ENCODE measurements at places on chromosomes 2 and 18.

DNA sequence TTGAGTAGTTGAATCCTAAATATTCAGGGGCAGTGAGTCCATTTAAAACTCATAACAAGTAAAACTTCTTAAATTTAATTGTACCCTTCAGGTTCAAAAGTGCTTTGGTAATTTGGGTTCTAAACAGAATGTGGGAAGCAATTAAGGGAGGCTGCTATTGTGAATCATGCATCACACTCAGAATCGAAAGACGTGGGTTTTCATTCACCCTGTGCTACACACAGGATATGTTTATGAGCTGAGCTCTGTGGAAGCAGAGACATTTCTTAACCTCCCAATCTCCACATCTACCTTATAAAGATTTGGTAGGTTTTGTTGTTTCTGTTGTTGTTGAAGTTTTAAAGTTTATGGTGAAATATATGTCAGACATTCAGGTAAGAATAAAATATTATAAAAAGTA lies 633.4 kb downstream of the DPP10 start:
- DNase-seq, result no peak

GRCh38 chr2:73250872-73251846 lies 17.1 kb downstream of the CCT7 start:
- DNase-seq, result no peak

GRCh38 chr2:85772019-85772745 lies 18.4 kb downstream of the ATOH8 start:
- DNase-seq, result peak; percentile 99

- DNase-seq, result no peak
Measured at GRCh38 chr2:120715941-120716340, 19.7 kb upstream of the GLI2 start.

GRCh38 chr2:85888684-85889626 lies at the start of gene ST3GAL5:
TSS of gene ST3GAL5 (minus strand) at chr2:85888990. CDS start at chr2:85888905, 85 bp downstream.
- DNase-seq, result peak; percentile 90

- DNase-seq, result no peak
Measured at GRCh38 chr18:7813131-7813530, 246.0 kb downstream of the PTPRM start.

- DNase-seq, result no peak
Measured at GRCh38 chr2:216142540-216142939, 33.4 kb downstream of the XRCC5 start.

GRCh38 chr2:176246331-176246730 lies 22.9 kb upstream of the MTX2 start:
- DNase-seq, result no peak

DNA sequence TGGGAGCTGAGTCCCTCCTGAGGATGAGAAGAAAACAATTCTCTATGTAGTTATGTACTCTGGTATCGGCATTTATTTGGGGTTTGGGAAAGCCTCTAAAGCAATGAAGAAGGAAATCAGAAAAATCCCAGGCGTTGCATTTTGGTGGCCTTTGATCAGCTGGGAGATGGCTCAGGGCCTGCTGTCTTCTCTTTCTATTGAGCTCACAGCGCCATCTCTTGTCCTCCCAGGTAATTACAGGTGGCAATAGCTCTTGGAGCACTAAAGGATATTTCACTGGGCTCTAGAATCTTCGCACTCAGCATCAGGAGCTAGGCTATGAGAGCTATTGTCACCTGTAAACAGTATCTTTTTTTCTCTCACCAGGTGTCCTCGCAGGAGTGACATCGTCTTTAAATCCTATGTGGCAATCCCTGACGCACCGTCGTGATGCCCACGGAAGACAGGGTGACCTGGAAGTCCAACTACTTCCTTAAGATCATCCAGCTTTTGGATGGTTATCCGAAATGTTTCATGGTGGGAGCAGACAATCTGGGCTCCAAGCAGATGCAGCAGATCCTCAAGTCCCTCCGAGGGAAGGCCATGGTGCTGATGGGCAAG lies 76.1 kb upstream of the PMAIP1 start:
- DNase-seq, result peak; percentile 42

DNA sequence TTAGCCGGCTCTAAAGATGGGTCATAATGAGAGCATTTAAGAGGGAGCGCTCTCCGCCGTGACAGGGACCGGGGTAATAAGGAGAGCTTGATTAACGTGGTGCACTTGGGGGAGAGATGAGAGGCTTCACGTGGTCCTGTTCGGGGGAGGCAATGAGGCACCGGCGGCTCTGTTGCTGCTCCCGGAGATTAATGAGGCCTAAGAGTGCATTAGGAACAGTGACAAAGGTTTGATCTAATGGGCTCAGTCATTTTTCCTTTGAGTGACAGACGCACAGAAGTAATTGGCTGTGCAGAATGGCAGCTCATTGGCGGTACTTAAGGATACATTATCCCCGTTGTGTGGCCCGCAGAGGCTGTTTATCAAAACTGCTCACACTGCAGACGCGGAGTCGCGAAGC lies 250.7 kb downstream of the GBX2 start:
- no peak for DNase-seq

DNA sequence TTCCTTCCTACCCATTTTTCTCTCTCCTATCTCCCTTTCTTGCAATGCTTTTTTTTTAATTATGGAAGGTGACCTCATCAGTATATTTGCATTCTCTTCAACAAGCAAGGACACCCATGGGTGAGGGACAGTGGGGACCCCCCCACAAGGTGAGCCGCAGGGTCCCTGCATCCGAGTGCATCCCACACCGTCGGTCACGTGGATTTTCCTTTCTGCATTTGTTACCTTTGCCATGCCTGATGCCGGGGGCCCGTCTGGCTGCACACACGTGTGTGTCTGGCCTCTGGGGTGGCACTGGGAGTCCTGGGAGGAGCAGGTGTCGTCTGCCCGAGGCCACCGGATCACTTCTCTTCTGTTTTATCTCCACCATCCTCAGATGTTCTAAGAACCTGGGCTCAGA lies 30.1 kb upstream of the SNTG2 start:
- no peak for DNase-seq

- DNase-seq, result no peak
Measured at GRCh38 chr2:56898986-56899385, 715.2 kb downstream of the CCDC85A start.

GRCh38 chr2:47091118-47091517 lies 64.0 kb downstream of the STPG4 start:
- no peak for DNase-seq

DNA sequence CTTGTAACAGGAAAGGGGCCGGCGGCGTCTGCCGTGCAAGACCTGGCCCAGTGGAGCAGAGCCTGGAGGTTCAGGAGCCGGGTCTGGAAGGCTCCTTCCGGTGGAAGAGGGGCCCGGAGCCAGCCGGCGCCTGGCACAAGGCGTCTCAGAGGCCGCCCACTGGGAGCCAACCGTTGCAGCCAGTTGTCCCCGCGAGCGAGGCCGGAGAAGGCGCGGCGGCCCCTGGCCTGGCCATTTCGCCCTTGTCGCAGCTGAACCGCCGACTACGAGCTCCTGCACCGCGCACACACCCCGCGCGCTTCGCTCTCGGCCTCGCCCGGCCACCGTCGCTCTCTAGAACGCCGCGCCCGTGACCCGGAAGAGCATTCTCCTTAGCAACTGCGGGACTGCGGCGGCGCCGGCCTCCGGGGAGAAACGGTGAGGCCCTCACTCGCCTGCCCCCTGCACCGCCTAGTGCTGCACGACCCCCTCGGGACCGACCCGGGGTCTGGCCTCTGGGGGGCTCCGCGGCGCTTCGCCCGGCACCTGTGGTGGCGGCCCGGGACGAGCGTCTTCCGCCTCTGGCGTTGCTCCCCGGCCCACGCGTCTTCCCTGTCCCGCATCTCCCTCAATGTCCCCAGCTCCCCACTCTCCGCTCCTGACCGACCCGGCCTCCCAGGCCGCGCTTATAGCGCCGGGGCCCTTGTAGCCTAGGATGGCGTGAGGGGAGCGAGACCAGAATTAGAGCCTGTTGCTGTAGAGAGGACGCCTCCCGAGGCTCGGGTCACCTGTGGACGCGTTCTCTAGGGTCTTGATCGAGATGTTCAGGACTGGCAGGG lies at the start of gene DIS3L2:
Gene DIS3L2, plus strand, starts transcription at position 365 of the 818 bp plus-strand sequence. CDS start 53,215 bp downstream, outside the sequence.
- peak; percentile 31 for DNase-seq

GRCh38 chr2:118249531-118249930 lies 161.3 kb downstream of the INSIG2 start:
- no peak for DNase-seq

- DNase-seq, result no peak
Measured at GRCh38 chr2:224580248-224580647, 4.9 kb downstream of the CUL3 start.

- DNase-seq, result peak; percentile 63
Measured at GRCh38 chr2:9950521-9951271, 797 bp upstream of the GRHL1 start.

GRCh38 chr2:190182071-190182524 lies 119.6 kb upstream of the MSTN start:
- no peak for DNase-seq

- DNase-seq, result no peak
Measured at GRCh38 chr2:30914456-30914855, 107.2 kb upstream of the CAPN13 start.

GRCh38 chr2:179226203-179226960 lies 38.2 kb downstream of the SESTD1 start:
- DNase-seq, result peak; percentile 72

DNA sequence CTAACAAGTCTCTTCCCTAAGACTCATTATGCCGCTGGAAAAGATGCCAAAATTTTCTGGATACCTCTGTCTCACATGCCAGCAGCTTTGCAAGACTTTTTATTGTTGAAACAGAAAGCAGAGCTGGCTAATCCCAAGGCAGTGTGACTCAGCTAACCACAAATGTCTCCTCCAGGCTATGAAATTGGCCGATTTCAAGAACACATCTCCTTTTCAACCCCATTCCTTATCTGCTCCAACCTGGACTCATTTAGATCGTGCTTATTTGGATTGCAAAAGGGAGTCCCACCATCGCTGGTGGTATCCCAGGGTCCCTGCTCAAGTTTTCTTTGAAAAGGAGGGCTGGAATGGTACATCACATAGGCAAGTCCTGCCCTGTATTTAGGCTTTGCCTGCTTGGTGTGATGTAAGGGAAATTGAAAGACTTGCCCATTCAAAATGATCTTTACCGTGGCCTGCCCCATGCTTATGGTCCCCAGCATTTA lies 26.3 kb downstream of the DHRS9 start:
- DNase-seq, result peak; percentile 25

- DNase-seq, result no peak
Measured at GRCh38 chr18:63421514-63421913, 762 bp downstream of the VPS4B start.

DNA sequence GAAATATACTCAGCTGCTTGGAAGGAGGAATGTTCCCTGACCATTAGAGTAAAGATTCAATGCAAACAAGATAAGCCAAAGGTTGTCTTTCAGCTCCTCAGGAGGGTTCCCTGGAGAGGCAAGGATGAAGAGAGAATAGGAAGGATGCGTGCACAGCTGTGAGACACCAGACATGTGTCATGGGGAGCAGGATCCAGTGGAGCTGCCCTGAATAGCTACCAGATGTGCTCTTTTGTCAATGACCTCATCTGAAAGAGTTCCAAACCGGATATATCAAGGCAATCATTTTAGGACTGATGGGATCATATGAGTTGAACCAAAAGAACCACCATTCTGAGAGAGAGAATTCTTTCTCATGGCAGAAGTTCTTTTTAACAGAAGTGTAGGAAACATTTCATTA lies 490.6 kb downstream of the IRS1 start:
- no peak for DNase-seq

GRCh38 chr2:34822616-34823015 lies 1223.5 kb upstream of the FAM98A start:
- DNase-seq, result no peak

DNA sequence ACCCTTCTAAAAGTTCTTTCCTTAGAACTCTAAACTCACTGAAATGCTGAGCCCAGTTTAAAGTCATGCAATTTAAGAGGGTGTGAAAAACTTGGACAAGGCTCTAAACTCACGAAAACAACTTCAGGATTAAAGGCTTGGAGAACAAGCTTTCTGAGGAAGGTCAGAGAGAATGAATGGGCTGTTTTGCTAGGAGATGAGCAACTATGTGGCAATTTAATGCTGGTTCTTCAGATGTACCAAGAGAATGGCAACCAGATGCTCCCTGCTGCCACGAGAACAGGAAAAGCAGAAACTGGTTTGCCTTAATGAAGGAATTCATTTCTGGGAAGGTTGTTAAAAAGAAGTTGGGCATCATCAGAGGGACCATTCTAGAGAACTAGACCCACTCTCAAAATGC lies 77.8 kb upstream of the PMAIP1 start:
- DNase-seq, result no peak

- DNase-seq, result no peak
Measured at GRCh38 chr2:134080386-134081089, 173.3 kb upstream of the MGAT5 start.

DNA sequence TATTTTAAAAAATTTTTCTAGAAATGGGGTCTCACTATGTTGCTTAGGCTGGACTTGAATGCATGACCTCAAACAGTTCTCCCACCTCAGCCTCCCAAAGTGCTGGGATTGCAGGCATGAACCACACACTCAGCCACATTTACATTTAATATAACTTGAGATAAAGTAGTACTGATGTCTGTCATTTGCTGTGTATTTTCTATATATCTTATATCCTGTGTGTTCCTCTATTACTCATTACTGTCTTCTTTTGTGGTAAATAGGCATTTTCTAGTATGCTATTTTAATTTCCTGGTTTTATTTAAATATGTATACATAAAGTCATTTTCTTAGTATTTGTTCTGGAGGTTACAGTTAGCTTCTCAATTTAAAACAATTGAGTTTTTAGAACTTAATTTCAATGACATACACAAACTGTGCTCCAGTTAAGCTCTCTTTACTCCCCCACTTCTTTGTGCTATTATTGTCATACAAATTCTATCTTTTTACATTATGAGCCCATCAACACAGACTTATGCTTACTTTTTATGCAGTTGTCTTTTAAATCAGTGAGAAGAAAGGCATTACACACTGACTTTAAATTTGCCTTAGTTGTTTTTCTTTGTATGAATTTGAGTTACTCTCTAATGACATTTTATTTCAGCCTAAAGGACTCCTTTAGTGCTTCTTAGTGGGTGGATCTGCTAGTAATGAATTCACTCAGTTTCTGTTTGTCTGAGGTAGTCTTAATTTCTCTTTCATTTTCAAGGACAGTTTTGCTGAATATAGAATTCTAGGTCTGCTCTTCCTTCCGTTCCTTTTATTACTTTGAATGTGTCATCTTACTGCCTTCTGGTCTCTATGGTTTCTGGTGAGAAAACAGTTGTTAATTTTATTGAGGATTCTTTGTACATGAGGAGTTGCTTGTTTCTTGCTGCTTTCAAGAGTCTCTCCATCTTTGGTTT lies 6.2 kb upstream of the INPP4A start:
- no peak for DNase-seq
